Fibroblast of the aortic adventitia (primary cell): ENCODE measurements at places on chromosomes 2 and 18. TPM values are rescaled to one million over a fixed set of nuclear protein-coding genes. Genes with fewer than 3 reads are reported as not detected.

The TLX2 gene
- not detected in 2 replicates for total RNA-seq

The TCF7L1 gene
- 3.5 and 3.7 TPM in 2 replicates for total RNA-seq

The EMILIN2 gene
- 11.2 and 76.0 TPM in 2 replicates for total RNA-seq

The ELOA2 gene
- not detected in 2 replicates for total RNA-seq

The FAM110C gene
- not detected in 2 replicates for total RNA-seq

The NTSR2 gene
- not detected in 2 replicates for total RNA-seq

The UGT1A6 gene
- 0.09 TPM in 1 of 2 replicates, not detected in the other for total RNA-seq

The HS1BP3 gene
- total RNA-seq, result 23.0 and 28.4 TPM in 2 replicates

The UPP2 gene
- not detected in 2 replicates for total RNA-seq

The HJURP gene
- 1.1 and 34.9 TPM in 2 replicates for total RNA-seq

The ID2 gene
- 109 and 207 TPM in 2 replicates for total RNA-seq

The NYAP2 gene
- not detected in 2 replicates for total RNA-seq

The RTP5 gene
- not detected in 2 replicates for total RNA-seq

The PRKD3 gene
- total RNA-seq, result 55.8 and 77.9 TPM in 2 replicates

The FTCDNL1 gene
- 1.5 TPM in 1 of 2 replicates, not detected in the other for total RNA-seq

The C2orf74 gene
- total RNA-seq, result 8.0 and 19.0 TPM in 2 replicates

The DNAJC5G gene
- total RNA-seq, result not detected in 2 replicates

The SLC19A3 gene
- total RNA-seq, result 0.18 and 1.6 TPM in 2 replicates

The MYO5B gene
- total RNA-seq, result 0.09 and 0.16 TPM in 2 replicates

The LAMA3 gene
- 5.1 and 15.7 TPM in 2 replicates for total RNA-seq

The ITPRIPL1 gene
- 2.5 and 3.4 TPM in 2 replicates for total RNA-seq

The TMEM247 gene
- not detected in 2 replicates for total RNA-seq

The ACKR3 gene
- total RNA-seq, result 0.72 and 2.0 TPM in 2 replicates

The POTEC gene
- total RNA-seq, result under 0.01 TPM in 1 of 2 replicates, not detected in the other

The ANTXR1 gene
- total RNA-seq, result 31.5 and 61.5 TPM in 2 replicates

The SCN3A gene
- total RNA-seq, result 3.1 and 102 TPM in 2 replicates
